ENCODE measurements at places on chromosomes 6 and 20.

DNA sequence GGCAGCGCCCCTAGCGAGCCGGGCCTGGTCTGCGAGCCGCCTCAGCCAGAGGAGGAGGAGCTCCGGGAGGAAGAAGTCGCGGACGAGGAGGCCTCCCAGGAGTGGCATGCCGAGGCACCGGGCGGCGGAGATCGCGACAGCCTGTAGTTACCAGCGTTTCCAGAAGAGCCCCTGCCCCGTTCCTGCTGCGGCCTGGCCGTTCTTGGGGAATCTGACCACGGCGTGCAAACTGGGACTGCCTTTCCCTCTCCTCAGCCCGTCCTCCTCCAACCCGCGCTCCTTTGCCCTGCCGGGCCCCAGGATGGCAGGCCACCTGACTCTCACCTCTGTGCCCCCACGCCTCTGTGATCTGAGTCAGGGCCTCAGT, 802 bp downstream of the HDGFL1 start:
- DNase-seq: no peak

DNA sequence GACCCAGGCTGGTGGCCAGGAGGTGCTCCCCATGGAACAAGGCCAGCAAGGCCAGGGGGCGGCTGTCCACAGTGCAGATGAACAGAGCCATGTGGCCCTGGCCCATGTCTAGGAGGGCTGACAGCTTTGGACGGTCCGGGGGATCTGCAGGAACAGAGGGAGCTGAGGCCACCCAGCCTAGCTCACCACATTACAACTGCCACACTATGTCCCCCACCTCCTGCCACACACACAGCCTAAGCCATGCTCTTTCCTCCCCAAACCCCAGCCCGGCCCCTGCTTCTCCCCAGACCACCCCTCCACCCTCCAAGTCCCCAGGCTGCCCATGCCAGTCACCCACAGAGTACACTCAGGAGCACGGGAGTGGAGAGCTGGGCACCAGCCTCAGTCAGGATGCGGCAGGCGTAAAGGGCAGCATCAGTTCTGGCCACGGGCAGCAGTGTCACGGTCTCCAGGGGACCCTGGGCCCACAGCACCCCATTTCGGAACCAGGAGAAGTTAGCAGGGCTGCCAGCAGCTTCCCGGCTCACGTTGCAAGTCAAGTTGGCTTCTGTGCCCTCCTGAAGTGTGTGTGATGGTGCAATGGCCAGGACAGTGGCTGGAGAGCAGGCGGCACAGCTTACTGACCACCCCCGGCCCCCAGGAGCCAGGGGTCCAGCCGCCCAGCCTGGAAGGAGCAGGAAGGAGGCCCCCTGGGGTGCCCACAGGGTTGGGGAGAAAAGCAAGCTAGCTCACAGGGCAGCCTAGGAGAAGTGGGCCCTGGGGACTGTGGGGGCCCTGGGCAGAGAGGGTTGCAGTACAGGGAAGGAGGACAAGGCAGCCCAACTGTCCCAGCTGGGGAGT, 15.2 kb upstream of the ADAM33 start:
- no peak for DNase-seq

GRCh38 chr6:84074988-84075781, 41.6 kb downstream of the MRAP2 start:
- no peak for DNase-seq

DNA sequence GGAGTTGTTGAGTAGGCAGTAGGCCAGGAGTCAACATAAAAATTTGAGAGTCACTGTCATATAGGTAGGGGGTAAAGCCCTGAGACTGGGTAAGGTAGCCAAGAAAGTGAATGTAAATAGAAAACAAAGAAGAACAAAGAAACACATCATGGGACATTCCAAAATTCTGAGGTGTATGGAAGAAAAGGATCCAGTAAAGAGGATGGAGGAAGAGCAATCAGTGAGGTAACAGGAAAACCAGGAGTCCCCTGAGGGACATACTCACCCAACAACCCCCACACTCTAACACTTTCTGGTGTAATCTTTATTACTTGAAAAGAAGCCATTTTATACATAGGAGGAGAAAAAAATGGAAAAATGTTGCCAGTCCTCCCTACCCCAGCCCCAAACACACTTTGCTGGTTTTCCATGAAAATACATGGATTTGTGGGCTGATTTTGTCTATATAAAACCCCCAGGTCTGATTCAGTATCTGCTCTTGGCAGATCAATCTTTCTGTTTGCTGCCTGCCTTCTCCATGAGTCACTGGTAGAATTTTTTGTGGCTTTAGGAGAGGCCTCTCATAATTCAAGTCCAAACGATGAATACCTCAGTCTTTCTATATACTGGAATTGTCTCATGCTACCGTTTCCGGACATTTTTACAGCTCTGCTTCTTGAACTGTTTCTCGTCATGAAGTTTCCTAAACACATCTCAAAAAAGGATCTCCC, 271.4 kb upstream of the MAN1A1 start:
- no peak for DNase-seq

- no peak for DNase-seq
These were observed 16.2 kb upstream of the ADRM1 start for GRCh38 chr20:62286493-62287064.

All from NCI-H1105 (cell line).